ENCODE measurements at places on chromosomes 7 and 10.

DNA sequence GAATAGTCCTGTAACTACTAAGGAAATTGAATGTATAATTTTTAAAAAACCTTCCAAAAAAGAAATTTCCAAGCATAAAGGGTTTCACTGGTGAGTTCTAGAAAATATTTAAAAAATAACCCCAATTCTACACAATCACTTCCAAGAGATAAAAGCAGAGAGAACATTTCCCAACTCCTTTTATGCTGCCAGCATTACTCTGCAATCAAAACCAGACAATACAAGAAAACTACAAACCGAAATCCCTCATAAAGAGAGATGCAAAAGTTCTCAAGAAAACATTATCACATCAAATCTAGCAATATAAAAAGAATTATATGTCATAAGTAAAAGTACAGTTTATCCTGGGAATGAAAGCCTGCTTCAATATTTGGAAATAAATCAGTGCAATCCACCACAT, 84.8 kb downstream of the OAT start:
- DNase-seq = no peak

DNA sequence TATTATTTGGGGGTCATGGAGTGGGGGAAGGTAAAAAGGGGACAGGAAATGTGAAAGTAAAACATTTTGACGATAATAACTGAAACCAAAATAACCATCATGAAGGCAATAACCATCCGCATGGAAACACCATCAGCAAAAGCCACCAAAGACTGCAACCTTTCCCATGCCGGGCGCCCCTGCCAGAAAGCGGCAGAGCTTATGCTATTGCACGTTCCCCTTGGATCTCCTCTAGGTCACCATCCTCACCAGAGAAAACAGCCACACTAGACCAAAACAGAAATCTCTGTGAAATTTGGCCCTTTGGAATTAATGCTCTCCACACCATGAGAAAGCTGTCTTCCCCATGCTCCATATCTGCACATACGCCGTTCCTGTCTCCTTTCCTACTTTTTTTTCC, 31.1 kb downstream of the DRGX start:
- DNase-seq = no peak

DNA sequence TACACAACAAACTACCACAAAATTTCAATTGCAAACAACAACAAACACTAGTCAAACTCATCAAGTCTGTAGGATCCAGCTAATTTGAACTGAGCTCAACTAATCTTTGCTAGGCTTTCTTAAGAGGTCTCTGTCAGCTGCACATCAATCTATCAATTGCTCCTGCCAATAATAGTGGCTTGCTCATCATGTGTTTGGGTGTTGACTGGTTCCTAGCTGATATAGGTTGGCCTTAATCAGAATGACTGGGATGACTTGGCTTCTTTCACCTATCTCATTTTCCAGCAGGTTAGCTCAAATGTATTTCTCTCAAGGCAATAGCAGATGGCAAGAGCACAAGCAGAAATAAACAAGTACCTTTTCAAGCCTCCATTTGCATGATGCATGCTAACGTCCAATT, 370.3 kb upstream of the NFE2L3 start:
- no peak for DNase-seq

DNA sequence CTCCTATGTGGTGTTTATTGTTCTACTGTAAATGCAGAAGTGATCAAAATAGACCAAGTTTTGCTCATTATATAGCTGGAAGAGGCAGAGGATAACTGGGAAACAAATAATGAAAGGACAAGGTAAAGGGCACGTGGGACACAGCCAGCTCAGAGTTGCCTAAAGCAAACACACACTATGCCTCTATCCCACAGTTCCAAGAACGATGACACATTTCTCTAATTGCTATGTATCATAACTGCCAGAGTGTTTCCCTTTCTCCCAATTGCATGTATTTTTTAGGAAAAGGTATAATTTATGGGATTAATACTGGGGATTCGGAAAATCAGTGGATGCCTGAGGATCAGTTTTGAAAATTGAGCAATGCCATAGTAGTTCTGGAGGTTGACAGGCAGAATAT, 49.0 kb downstream of the CCDC71L start:
- DNase-seq = no peak

DNA sequence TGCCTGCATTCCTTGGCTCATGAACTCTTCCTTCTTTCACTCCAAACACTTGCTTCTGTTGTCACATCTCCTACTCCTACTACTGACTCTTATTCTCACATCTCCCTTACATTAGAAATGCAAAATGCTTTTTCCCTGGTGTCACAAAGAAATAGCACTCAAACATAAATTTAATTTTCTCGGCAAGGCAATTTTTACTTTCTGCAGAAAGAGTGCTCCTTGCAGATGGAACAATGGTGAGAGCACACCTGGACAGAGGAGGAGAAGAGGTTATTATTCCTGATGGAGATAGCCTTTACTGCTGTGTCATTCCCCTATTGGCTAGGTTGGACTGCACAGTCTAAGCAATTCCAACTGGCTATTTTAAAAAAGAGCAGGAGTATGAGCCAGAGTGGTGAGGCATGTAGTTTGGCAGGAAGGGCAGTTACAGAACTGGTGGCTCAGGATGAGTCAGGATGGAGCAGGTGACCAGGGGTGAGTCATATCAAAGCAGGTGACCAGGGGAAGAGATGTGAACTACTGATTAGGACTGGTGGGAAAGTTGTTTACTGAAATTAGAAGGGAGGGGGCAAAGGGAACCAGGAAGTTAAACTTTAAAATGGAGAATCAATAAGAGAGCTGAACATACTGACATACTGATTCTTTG, 52.9 kb downstream of the CYP2C9 start:
- no peak for DNase-seq

DNA sequence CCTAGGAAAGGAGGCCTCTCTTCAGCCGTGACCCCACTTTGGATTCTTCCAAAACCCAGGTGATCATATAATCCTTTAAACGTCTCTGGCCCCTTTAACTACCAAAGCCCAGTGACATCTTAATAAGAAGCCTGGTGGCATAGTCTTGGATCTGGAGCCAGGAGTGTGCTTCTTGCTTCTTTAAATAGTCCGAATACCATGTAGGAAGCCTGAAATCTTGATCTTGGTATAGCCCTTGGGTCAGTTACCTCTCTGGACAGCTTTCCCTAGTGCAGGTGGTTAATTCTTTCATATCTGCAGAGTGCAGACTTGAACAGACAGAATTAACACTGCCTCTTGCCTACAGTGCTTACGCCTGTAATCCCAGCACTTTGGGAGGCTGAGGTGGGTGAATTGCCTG, 138.6 kb upstream of the EFCAB10 start:
- no peak for DNase-seq

DNA sequence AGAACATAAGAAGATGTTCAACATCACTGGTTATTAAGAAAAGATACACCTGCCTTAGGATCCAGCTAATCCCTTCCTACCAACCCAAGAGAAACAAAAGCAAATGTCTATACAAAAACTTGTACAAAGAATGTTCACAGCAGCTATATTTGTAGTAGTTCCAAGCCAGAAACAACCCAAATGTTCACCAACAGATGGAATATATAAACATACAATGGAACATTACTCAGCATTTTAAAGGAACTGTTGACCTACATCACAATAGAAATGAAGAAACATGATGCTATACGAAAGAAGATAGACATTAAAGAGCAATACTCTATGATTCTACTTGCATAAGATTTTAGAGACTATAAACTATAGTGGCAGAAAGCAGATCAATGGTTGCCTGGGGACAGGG, 149.4 kb downstream of the ZNF438 start:
- no peak for DNase-seq

- DNase-seq = no peak
Measured at GRCh38 chr7:116571037-116571436, 46.2 kb downstream of the CAV1 start.

- DNase-seq = no peak
Measured at GRCh38 chr10:125531465-125531864, 151.5 kb downstream of the TEX36 start.

DNA sequence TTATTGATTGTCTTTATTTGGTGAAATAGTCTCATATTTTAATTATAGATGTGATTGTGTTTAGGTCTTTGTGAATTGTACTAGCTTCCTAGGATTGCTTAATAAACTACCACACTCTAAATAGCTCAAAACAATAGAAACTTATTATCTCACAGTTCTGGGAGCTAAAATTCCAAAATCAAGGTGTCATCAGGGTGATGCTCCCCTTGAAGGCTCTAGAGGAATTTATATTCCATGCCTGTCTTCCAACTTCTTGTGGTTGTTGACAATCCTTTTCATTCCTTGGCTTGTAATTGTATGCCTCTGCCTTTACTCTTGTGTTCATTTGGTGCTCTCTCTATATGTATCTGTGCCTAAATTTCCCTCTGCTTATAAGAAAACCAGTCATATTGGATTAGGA, 155.3 kb upstream of the AKR1E2 start:
- DNase-seq = no peak

DNA sequence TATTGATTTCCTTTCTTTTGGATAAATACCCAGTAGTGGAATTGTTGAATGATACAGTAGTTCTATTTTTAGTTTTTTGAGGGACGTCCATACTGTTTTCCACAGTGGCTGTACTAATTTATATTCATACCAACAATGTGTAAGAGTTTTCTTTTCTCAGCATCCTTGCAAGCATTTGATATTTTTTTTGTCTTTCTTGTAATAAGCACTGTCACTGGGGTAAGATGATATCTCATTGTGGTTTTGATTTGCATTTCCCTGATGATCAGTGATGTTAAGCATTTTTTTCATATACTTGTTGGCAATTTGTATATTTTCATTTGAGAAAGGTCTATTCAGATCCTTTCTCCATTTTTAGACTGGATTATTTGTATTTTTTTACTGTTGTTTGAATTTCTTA, 308.7 kb downstream of the PTEN start:
- no peak for DNase-seq

DNA sequence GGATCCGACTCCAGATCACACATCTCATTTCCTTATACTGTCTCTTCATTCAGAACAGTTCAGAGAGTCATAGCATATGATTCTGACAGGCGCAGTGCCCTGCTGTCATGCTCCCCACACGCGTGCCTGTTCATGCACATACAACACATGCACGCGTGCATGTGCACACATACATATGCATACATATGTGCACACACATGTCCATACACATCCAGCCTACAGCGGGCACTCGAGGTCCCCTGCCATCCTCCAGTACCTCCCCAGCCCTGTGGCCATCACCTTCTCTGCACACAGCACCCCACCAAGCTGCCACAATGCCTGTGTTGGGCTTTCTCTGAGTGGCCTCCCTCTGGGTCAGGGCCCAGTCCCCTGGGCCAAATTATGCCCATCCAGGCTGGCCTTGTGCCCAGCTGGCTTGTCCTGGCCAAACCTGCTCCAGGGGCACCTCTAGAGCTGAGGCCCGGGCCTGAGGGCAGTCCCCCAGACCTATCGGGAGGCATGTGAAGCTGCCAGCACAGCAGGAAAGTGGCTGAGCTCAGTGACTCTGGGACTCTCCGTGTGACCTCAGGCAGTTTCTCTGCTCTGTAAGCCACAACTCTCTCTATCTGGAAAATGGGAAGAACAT, 49.4 kb upstream of the RET start:
- no peak for DNase-seq

GRCh38 chr10:43212043-43212721, 54.7 kb downstream of the RASGEF1A start:
- DNase-seq = no peak

DNA sequence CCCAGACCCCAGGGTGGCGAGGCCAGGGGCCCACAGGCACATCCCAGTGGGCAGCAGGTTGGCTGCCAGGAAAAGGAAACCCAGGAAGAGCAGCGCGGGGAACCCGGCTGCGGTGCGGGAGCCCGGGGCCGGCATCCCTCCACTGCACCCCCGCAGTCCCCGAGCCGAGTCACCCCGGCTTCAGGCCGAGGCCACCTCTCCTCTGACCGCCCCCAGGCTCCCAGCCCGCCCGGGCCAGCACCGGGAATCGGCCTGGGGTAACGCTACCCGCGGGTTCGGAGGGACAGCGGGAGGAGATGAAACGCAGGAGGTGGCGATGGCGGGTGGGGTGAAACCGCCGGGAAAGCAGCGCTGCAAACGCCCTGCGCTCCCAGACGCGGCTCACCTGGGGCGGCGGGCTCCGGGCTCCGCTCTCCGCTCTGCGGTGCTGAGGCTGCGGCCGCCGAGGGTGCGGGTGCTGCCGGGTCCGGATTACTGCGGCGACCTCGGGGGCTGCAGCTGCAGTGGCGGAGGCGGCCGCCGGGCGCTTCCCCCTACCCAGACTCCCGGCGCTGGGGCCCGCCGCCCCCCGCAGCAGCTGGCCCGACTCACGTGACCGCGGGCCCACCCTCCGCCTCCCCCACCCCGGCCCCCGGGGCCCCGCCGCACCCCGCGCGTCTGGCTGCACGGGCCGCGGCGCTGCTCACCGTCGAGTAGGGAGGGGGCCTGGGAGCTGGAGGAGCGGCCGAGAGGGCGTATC, at the start of gene SCRN1:
SCRN1 (minus strand) TSS at position 545 of the 739 bp plus-strand sequence. CDS start 20,734 bp downstream, outside the sequence.
- no peak for DNase-seq

GRCh38 chr7:151088856-151089699, 2.8 kb downstream of the AGAP3 start:
- no peak for DNase-seq

Measured in GOT3 (cell line).